ENCODE measurements at places on chromosomes 16 and 17.

GRCh38 chr16:81711657-81712319, 67.3 kb upstream of the PLCG2 start:
- peaks cover 28% of the 10 kb centered on the region for H3K4me1 ChIP-seq
- H3K4me3 ChIP-seq: no peak overlapping the region
- H3K27me3 ChIP-seq: no peaks in the 10 kb centered on the region
- no peak for DNase-seq
- H3K36me3 ChIP-seq: peaks cover 34% of the 10 kb centered on the region
- H3K27ac ChIP-seq: no peak overlapping the region

DNA sequence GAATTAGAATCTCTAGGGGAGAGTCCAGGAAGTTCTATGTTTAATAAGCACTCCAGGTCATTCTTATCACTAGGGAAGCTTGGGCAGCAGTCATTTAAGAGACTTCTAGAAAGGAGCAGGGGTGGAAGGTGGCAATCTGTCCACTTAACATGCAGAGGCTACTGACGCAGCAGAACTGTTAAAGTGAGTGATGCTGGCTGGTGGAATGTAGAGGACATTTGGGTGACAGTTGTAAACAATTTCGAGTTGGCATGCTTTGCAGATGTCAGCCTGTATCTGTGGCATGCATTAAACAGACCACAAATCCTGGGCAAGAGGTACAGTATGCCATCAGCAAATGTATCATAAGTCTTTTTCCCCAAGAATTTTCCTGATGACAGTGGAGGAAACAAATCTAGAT, 40.5 kb upstream of the HS3ST3A1 start:
- H3K4me1 ChIP-seq: no peaks in the 10 kb centered on the region
- H3K27ac ChIP-seq: no peak overlapping the region
- H3K27me3 ChIP-seq: peaks cover 28% of the 10 kb centered on the region
- H3K36me3 ChIP-seq: no peaks in the 10 kb centered on the region
- DNase-seq: no peak

DNA sequence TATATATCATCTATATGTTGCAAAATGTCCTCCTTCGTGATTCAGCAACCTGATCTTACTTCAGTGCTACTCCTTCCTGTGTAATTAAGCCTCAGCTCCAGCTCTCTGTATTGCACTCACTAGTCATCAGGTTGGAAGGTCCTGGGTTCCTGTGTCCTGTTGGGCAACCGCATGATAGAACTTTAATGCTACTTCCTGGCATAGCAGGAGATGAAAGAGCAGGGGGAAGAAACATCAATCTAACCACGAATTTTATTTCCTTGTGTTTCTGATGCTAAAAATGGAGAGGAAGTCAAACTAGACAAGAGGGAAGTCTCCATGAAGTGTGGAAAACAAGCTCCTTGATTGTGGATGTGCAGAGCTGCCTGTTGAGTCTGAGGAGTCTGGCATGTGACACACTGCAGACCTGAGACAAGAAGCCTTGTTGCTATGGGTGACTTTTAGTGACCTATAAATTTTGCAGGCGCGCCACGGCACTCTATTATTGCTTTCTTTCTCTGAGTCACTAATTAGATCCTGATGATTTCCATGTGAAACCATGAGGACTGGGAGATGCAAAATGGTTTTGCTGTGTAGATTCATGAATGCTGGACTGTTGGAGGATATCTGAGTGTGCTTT, 25.6 kb downstream of the IGSF6 start:
- H3K27ac ChIP-seq: peak overlapping the region; percentile 89
- H3K27me3 ChIP-seq: no peaks in the 10 kb centered on the region
- peaks cover 10% of the 10 kb centered on the region for H3K4me1 ChIP-seq
- H3K4me3 ChIP-seq: peak overlapping the region; percentile 43

DNA sequence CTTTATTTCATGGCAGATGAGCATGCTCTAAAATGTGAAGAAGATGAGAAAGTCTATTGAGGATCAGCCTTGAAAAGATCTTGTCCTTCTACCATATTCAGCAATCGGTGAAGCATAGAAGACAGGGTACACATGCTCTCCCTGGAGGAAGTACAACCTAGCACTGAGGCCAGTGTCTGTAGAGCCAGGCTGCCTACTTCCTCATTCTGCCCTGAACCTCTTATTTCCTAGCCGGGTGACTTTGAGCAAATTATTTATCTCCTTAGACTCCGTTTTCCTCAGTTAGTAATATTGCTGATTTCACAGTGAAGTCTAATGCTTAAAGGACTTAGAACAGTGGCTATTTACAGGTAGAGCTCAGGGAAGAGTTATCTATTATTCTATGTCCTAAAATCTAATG, 58.4 kb downstream of the TMEM100 start:
- peaks cover 56% of the 10 kb centered on the region for H3K27me3 ChIP-seq
- no peaks in the 10 kb centered on the region for H3K36me3 ChIP-seq
- H3K4me1 ChIP-seq: no peaks in the 10 kb centered on the region
- H3K27ac ChIP-seq: no peak overlapping the region
- no peak for DNase-seq

GRCh38 chr16:12201866-12202265, 225.3 kb downstream of the SNX29 start:
- H3K27me3 ChIP-seq: no peaks in the 10 kb centered on the region
- H3K4me3 ChIP-seq: no peak overlapping the region
- no peaks in the 10 kb centered on the region for H3K4me1 ChIP-seq
- no peak for DNase-seq
- no peak overlapping the region for H3K27ac ChIP-seq
- peaks cover 17% of the 10 kb centered on the region for H3K36me3 ChIP-seq

- no peaks in the 10 kb centered on the region for H3K27me3 ChIP-seq
- peaks cover 9% of the 10 kb centered on the region for H3K4me1 ChIP-seq
- H3K36me3 ChIP-seq: peaks cover 57% of the 10 kb centered on the region
- DNase-seq: no peak
- no peak overlapping the region for H3K27ac ChIP-seq
Measured at GRCh38 chr16:30604316-30604947, 5.8 kb downstream of the ZNF689 start.

DNA sequence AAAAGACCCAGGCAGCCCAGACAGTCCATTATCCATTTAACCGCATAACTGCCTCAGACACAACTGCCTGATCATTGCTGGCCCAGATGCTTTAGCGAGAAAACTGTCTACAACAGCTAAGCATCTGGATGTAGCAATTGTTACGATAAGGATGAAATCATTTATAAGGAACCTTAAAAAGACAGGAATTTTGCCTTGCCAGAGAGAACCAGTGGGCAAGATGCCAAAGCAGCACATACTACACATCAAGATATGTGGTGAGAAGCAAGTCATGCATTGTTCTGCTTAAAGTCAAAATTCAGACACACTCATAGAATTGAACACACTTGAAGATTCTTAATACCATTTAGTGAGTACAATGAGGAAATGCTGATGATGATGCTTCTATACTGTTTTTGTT, 1525.3 kb downstream of the CDH8 start:
- no peaks in the 10 kb centered on the region for H3K36me3 ChIP-seq
- H3K27ac ChIP-seq: no peak overlapping the region
- no peak for DNase-seq
- H3K27me3 ChIP-seq: no peaks in the 10 kb centered on the region
- H3K4me1 ChIP-seq: no peaks in the 10 kb centered on the region
- H3K4me3 ChIP-seq: no peak overlapping the region

DNA sequence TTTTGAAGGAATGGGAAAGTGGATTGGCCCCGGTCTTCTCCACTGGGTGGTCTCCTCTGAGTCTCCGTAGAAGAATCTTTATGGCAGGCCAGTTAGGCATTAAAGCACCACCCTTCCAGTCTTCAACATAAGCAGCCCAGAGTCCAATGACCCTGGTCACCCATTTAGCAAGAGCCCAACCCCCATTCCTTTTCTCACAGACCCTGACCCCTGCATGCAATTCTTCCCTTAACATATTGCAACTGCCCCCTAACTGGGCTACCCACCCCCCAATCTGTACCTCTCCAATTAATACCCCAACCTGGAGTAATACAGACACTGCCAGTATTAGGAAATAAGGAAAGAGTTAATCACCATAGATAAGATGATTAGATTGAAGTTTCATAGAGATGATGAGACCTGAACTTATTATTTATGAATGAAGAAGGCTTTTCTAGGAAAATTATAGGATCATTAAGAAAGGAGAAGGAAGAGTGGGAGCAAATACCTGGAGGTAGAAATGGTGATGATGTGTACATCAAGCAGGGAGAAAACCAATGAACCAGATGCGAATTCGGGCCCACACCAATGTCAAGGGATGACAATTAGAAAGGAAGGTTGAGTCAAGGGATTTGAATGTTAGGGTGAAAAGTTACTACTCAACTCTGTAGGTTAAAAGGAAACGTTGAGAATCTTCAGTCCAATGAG, 2.4 kb downstream of the CCL2 start:
- no peak overlapping the region for H3K27ac ChIP-seq
- H3K27me3 ChIP-seq: peaks cover 80% of the 10 kb centered on the region
- H3K4me1 ChIP-seq: no peaks in the 10 kb centered on the region
- H3K36me3 ChIP-seq: no peaks in the 10 kb centered on the region
- H3K4me3 ChIP-seq: no peak overlapping the region

DNA sequence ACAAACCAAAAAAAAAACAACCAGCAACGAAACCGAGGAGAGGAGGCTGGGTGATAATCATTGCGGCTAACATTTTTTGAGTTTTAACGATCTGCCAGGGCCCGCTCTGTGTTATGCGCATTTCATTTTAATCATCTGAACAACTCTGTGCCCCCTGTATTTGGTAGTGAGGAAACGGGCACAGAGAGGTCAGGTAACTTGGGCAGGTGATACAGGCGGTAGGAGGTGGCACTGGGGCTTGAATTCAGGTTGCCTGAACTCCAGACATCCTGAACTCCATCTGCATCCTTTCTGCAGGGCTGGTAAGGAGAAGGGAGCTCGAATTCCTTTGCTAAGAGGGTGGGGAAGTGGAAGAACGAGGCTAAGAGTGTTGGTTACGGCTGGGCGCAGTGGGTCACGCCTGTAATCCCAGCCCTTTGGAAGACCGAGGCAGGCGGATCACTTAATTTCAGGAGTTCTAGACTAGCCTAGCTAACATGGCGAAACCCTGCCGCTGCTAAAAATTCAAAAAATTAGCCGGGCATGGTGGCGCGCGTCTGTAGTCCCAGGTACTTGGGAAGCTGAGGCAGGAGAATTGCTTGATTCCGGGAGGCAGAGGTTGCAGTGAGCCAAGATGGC, 1.1 kb downstream of the CLUAP1 start:
- H3K27ac ChIP-seq: peak overlapping the region; percentile 94
- peak overlapping the region; percentile 87 for H3K4me3 ChIP-seq
- no peaks in the 10 kb centered on the region for H3K27me3 ChIP-seq
- H3K36me3 ChIP-seq: peaks cover 41% of the 10 kb centered on the region
- H3K4me1 ChIP-seq: peaks cover 40% of the 10 kb centered on the region

GRCh38 chr16:11384184-11384955, 39.1 kb downstream of the RMI2 start:
- H3K4me1 ChIP-seq: peaks cover 10% of the 10 kb centered on the region
- peaks cover 8% of the 10 kb centered on the region for H3K27me3 ChIP-seq
- no peak overlapping the region for H3K4me3 ChIP-seq
- H3K36me3 ChIP-seq: no peaks in the 10 kb centered on the region
- no peak overlapping the region for H3K27ac ChIP-seq

- H3K27ac ChIP-seq: no peak overlapping the region
- no peaks in the 10 kb centered on the region for H3K4me1 ChIP-seq
- no peaks in the 10 kb centered on the region for H3K36me3 ChIP-seq
- H3K4me3 ChIP-seq: no peak overlapping the region
Measured at GRCh38 chr16:49516382-49517036, 142.9 kb downstream of the C16orf78 start.

GRCh38 chr17:76075364-76076145, 974 bp downstream of the GALR2 start:
- H3K27me3 ChIP-seq: peaks cover 44% of the 10 kb centered on the region
- H3K27ac ChIP-seq: no peak overlapping the region
- H3K36me3 ChIP-seq: peaks cover 5% of the 10 kb centered on the region

GRCh38 chr17:17070931-17071330, 28.7 kb downstream of the MPRIP start:
- H3K27ac ChIP-seq: no peak overlapping the region
- H3K4me3 ChIP-seq: no peak overlapping the region
- peaks cover 75% of the 10 kb centered on the region for H3K4me1 ChIP-seq
- peaks cover 14% of the 10 kb centered on the region for H3K36me3 ChIP-seq
- no peaks in the 10 kb centered on the region for H3K27me3 ChIP-seq

- H3K4me1 ChIP-seq: no peaks in the 10 kb centered on the region
- no peaks in the 10 kb centered on the region for H3K36me3 ChIP-seq
- DNase-seq: no peak
- H3K27me3 ChIP-seq: no peaks in the 10 kb centered on the region
Measured at GRCh38 chr16:77310877-77311276, 111.7 kb downstream of the SYCE1L start.

- peaks cover 66% of the 10 kb centered on the region for H3K27me3 ChIP-seq
- peak overlapping the region; percentile 83 for H3K4me3 ChIP-seq
- H3K4me1 ChIP-seq: peaks cover 8% of the 10 kb centered on the region
- H3K27ac ChIP-seq: no peak overlapping the region
Measured at GRCh38 chr17:55264278-55264644, 499 bp upstream of the HLF start.

- H3K4me3 ChIP-seq: no peak overlapping the region
- H3K27ac ChIP-seq: no peak overlapping the region
- no peaks in the 10 kb centered on the region for H3K27me3 ChIP-seq
- H3K36me3 ChIP-seq: peaks cover 65% of the 10 kb centered on the region
Measured at GRCh38 chr16:1727651-1728624, 21.9 kb downstream of the MAPK8IP3 start.

DNA sequence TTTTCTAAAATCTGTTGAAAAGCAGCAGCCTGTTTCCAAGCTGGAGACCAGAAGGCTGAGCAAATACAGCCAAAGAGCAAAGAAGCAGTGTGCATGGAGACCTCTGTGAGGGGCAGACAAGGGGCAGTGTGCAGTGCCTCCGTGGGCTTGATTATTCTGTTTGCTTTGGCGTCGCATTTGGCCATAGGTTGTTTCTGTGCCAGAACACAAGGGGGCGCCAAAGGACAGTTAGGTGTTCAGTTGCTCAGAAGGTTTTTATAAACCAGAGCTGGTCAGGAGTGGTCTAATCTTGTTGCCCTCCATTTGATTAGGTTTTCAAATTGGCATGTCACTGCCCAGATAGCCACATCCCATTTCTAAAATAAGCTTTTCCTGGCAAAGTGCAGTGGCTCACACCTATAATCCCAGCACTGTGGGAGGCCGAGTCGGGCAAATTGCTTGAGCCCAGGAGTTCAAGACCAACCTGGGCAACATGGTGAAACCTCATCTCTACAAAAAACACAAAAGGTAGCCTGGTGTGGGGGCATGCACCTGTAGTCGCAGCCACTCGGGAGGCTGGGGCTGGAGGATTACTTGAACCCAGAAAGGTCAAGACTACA, 10.6 kb downstream of the MYH3 start:
- H3K27me3 ChIP-seq: no peaks in the 10 kb centered on the region
- H3K36me3 ChIP-seq: peaks cover 9% of the 10 kb centered on the region
- H3K27ac ChIP-seq: no peak overlapping the region
- no peak overlapping the region for H3K4me3 ChIP-seq
- H3K4me1 ChIP-seq: no peaks in the 10 kb centered on the region
- DNase-seq: peak; percentile 68

Measured in effector memory CD8-positive, alpha-beta T cell (primary cell).